ENCODE measurements at places on chromosomes 16 and 17.
A peak's percentile ranks its signal among the peaks of the same experiment; 100 is the strongest.

GRCh38 chr17:20852239-20852989 lies 190.4 kb downstream of the USP22 start:
- no peak for DNase-seq

GRCh38 chr17:44879376-44879775 lies 19.9 kb downstream of the EFTUD2 start:
- no peak for DNase-seq

GRCh38 chr16:57785385-57785784 lies 16.9 kb downstream of the KIFC3 start:
- no peak for DNase-seq

DNA sequence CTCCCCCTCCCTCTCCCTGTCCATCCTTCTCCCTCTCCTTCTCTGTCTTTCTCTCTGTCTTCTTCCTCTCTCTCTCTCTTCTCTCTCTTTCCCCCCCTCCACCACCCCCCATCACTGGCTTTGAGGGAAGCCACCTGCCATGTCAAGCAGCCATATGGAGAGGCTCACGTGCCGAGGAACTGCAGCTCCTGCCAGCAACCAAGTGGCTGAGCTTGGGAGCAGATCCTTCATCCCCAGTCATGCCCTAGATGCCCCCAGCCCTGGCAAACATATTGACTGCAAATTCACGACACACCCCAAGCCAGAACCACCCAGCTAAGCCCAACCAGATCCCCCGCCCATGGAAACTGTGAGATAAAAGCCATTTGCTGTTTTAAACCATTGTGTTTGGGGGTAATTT lies 40.9 kb upstream of the RBFOX3 start:
- no peak for DNase-seq

DNA sequence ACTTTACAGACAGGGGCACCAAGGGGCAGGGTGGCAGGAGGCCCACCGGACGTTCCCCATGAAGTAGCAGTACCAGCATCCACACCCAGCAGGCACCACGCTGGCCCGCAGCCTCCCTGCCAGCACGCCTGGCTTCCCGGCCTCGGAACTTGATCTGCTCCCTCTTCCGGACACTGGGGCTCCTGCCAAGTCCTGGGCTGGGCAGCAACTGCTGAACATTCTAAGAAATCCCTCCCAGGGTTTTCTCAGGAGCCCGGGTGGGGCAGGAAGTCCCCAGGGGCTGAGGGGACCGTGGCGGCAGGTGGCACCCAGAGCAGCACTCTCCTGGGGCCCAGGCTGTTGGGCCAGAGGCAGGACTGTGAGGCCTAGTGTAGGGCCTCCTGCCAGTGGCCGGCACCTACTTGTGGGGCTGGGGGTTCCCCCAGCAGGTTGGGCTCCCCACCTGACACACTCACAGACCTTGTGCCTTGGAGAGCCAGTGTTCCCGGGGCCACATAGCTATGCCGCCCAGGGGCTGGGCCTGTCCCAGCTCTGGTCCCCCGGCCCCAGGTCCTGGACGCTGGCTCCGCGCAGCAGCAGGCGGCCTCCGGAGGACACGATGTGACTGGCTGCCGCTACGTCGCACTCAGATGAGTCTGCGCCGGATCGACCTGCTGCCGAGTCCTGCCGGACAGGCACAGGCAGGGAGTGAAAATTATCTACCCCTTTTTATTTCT lies 86.2 kb upstream of the CBX4 start:
- DNase-seq, result peak; percentile 57

DNA sequence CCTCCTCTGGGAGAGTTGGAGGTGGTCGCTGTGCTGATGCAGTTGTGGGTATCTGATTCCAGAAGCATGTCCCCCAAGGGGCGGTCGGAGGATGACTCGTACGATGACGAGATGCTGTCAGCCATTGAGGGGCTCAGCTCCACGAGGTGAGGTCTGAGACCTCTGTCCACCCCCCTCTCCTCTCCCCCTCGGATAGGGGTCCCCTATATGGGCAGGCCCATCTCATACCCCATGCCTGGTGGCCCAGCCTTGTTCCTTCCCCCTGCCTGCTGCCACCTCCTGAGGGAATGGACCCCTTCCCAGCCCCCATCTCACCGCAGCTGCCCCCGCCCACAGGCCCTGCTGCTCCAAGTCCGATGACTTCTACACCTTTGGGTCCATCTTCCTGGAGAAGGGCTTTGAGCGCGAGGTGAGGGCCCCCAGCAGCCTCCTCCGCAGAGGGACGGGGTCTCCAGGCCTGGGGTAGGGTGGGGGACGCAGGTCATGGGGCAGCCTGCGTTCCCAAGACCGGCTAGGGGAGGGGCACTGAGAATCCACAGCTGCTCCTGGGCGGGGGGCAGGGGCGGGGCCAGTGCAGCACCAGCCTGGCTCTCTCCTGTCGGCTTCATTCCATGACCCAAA lies 39.2 kb downstream of the ADCY7 start:
- DNase-seq, result peak; percentile 22

DNA sequence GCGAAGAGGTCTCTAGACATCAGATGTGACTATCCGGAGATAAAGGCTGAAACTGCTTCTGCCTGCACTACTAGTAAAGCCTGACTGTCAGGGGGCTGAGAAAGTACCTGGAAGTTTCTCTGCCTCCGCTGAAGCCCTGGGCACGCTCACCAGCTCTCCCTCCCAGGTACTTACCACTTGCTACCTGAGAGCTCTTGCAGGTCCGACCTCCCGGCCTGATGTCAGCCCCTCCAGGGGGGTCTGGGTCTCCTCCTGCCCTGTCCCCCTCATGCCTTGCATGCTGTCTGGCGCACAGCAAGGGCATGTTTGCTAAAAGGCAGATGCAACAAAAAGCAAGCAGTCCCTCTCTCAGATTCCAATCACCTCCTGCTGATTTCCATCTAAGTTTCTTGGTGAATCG lies 17.4 kb downstream of the ZDHHC7 start:
- DNase-seq, result no peak

GRCh38 chr17:4173781-4174180 lies 30.8 kb downstream of the CYB5D2 start:
- no peak for DNase-seq

DNA sequence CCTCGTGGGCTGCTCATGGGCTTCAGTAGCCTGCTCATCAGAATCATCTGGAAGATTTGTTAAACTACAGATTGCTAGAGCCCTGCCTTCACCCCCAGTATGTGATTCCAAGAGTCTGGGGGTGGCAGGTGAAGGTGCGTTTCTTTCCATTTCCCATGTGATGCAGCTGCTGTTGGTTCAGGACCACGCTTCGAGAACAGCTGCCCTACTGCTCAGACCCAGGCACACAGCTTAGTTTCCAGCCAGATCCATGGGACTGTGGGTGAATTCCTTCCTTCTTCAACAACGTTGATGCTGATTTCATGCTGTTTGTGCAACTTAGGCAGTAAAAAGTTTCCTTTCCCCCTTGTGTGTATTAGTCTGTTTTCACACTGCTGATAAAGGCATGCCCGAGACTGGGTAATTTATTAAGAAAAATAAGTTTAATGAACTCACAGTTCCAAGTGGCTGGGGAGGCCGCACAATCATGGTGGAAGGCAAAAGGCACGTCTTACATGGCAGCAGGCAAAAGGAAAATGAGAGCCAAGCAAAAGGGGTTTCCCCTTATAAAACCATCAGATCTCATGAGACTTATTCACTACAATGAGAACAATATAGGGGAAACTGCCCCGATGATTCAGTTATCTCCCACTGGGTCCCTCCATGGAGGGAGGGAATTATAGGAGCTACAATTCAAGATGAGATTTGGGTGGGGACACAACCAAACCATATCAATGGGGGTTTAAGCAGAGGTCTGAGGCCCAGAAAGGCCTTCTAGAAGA lies 159.2 kb downstream of the XYLT1 start:
- no peak for DNase-seq

GRCh38 chr17:67995570-67996263 lies 552 bp downstream of the C17orf58 start:
- peak; percentile 47 for DNase-seq

- no peak for DNase-seq
Measured at GRCh38 chr17:1422885-1423284, 22.9 kb upstream of the YWHAE start.

- no peak for DNase-seq
Measured at GRCh38 chr16:59259950-59260319, 525.8 kb upstream of the GOT2 start.

- DNase-seq, result no peak
Measured at GRCh38 chr17:45935710-45936509, 41.6 kb downstream of the MAPT start.

DNA sequence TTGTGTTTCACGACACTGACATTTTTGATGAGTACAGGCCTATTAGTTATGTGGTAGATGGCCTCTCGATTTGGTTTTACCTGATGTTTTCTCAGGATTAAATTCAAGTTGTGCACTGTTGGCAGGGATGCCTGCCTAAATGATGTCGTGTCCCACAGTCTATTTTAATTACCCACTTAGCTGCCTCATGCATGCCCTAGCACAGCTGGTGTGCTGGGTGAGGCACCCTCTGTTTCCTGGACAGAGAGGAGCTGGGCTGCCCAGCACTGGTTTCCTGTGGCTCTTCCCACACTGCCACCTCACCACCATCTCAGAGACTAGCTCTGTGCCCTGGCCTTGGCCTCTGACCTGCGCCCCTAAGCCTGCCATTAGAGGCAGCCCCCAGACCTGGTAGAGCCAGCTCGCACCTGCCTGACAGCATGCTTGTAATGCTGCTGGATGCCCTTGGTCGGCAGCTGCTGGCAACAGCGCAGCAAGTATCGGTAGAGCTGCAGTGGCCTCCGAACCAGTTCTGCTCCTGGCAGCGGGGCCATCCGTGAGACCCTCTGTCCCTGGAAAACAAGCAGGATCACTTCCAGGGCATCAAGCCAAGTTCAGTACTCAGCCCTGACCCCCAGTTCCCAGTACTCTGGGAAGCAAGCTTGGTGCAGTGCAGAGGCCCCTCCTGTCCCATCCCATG lies 10.9 kb downstream of the LYRM9 start:
- no peak for DNase-seq

DNA sequence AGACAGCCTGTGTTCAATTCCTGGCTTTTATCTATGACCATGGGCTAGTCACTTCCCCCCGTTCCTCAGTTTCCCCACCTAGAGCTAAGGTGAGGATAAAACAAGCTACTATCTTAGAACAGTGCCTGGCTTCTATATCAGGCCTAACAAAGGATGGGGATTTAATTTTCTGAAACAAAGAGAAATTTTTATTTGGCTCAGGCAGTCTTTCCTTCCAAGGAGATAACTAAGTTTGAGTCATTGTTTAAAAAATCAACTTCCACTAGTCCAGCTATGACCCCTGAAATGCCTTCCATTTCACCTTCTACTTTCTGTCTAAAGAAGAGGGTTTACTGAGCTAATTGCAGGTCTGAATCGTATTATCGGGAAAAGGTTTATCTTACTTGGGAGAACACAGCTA lies 99.0 kb downstream of the CMIP start:
- DNase-seq, result no peak

DNA sequence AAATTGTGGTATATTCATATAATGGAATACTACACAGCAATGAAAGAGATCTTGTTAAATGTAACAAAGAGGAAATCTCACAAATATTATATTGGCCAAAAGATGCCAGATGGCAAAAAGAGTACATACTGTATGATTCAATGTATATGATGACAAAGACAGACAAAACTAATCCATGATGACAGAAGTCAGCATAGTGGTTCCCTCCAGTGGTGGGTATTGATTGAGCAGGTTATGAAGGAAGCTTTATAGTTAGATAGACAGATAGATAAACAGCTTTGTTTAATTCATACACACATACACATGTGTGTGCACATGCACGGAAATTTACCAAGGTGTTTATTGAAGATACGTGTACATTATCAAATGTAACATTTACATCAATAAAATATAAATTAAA lies 74.4 kb upstream of the SMIM36 start:
- DNase-seq, result no peak

DNA sequence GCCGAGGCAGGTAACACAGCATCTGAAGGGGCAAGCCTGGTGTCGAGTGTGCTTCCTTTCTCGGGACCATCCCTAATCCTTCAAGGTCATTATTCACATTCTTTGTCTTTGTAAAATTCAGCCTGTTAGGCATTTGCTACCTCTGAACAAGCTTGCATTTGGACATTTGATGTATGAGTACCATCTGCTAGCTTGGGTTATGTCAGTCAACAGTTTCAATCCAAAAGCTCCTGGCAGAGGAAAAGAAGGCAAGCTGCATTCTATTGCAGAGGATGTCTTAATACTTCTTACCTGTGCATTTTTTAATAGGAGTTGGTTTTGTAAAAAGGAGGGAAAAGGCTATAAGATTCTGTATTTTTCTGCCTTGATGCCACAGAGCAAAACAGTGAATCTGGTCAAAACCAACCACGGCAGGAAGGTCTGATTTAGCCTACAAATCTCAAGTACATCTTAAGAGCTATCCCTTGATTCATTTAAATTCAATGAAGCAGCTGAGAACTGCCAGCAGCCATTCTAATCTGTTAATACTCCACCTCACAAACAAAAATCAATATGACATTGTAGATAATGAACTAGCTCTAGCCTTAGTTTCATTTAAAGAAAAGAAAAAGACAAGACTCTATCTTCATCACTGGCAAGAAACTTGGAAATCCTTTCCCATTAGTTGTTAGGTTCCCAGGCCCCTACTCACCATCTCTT lies 39.0 kb downstream of the TEX2 start:
- no peak for DNase-seq

GRCh38 chr17:44759086-44759915 lies 513 bp downstream of the ADAM11 start:
- DNase-seq, result no peak

DNA sequence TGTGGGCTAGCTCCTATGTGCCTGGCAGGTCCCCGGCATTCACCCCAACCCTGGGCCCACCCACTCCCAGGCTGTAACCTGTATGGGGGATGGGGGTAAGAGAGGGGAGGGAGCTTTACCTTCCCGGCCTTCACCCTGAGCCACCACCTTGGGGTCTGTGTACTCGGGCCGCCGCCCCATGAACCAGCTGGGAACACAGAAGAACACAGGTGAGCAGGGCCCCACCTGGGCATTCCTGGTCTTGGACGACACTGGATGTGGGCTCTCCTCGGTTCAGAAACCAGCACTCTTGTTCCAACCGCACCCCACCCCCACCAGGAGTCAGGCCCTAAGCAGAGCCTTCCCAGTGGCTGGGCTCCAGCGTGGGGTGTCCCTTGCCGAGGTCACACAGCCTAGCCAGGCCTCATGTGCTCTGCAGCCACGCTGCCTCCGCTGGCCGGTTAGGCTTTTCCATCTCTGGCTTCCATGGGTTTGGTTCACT lies 18.8 kb downstream of the B9D1 start:
- no peak for DNase-seq

GRCh38 chr17:29881256-29881655 lies 48.8 kb downstream of the SSH2 start:
- DNase-seq, result no peak

- no peak for DNase-seq
Measured at GRCh38 chr17:63338272-63338671, 107.8 kb downstream of the CYB561 start.

DNA sequence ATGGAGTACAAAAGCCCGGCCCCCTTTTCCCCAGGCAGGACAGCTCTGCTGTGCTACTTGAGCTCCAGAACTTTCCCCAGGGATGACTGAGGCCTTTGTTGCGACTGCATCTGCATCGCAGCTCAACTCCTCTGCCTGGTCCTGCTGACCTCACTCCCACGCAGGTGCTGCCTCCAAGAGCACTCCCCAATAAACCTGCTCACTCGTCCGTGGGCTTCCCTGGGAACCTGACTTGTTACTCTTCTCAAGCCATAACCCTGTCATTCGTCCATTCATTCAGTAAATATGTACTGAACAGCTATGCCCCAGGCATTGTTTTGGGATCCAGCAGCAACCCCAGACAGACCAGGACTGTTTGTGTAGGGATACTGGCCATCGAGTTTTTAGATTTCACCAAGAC lies 11.6 kb upstream of the RMI2 start:
- no peak for DNase-seq

- no peak for DNase-seq
Measured at GRCh38 chr16:70743791-70744190, 57.2 kb downstream of the VAC14 start.

GRCh38 chr16:75116081-75116910 lies at the start of gene LDHD:
Gene LDHD, minus strand, starts transcription at chr16:75116780. Its CDS starts 60 bp downstream, at chr16:75116720.
- peak; percentile 87 for DNase-seq
